ENCODE measurements at places on chromosomes 13 and 19.
A peak's percentile ranks its signal among the peaks of the same experiment; 100 is the strongest.

DNA sequence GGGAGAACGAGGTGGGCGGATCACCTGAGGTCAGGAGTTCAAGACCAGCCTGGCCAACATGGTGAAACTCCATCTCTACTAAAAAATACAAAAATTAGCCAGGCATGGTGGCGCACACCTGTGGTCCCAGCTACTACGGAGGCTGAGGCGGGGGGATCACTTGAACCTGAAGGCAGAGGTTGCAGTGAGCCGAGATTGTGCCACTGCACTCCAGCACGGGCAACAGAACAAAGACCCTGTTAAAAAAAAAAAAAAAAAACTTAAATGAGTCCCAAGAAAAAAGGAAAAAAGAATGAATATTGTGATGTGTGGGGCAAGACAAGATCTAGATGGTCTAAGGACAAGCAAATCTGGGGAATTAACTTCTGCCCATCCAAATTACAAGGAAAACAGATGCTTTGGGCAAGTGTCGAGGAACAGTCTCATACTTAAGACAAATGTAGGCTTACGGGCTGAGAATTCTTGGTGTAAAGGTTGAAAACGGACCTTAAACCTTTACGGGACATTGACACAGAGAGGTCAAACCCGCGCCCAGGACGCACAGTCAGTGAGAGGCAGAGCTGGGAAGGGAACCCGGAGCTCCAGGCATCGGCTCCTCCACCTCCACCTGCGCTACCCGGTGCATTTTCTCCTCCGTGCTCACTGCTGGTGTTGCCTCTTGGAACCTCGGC lies 656 bp upstream of the ZNF324 start:
- no peak for DNase-seq

DNA sequence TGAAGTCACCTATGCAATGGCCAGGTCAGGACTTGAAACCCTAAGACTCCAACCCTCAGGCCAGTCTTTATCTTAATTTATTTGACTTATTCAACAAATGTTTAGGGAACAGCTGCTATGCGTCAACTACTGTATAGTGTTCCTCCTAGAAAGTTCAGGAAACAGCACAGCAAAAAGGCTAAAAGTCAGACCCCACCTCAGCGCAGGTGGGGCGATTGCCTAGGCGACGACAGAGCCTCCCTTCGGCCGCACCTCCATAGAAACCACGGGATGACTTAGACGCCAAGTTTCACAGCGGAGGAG lies 502 bp downstream of the VRK3 start:
- no peak for DNase-seq

- no peak for DNase-seq
These were observed 44.0 kb upstream of the TFDP1 start for GRCh38 chr13:113540523-113540922.

DNA sequence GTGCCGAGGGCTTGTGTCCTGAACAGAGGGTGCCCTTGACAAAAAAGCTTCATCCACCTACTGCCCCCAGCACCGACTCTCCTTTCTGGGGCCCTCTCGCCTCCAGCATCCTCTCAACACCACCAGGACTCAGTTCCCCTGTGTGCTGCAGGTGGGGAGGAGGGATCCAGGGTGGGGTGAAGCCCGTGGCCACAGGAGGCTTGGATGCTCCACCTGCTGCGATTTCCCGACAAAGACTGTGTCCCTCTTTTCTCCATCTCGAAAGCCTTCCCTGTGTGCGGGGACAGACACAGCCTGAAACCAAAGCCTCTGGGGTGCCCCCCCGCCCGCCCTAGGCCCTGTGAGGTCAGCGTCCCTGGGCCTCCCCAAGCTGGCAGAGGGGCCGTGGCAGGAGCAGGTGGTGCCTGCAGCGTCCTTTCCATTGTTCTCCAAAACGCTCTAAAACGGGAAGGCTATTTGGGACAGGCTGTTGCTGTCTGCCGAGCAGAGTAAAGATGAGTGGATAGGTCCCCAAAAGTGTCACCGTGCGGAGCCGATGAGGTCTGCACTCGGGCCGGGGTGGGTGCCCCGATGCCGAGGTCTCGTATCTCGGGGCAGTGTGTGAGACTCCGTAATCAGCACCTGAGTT lies 185.7 kb downstream of the PTPRS start:
- no peak for DNase-seq

DNA sequence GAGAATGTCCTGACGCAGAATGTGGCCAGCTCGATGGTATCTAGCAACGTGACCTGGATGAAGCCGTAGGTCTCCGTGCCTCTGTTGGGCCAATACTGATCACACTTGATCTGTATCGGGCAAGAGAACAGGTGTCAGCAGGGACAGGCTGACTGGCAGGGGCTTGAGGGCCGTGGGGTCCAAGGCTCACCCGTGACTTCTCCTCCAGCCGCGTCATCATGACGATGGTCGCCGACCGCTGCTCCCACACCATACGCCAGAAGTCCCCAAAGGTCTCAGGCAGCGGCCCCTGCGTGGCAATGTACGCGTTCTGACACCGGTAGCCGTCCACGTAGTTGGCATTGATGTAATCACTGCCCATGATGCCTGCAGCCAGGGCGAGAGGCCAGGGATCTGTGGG lies 126.2 kb downstream of the PTPRS start:
- DNase-seq: no peak

GRCh38 chr13:98144027-98144741 lies 1.3 kb downstream of the FARP1 start:
- DNase-seq: no peak

DNA sequence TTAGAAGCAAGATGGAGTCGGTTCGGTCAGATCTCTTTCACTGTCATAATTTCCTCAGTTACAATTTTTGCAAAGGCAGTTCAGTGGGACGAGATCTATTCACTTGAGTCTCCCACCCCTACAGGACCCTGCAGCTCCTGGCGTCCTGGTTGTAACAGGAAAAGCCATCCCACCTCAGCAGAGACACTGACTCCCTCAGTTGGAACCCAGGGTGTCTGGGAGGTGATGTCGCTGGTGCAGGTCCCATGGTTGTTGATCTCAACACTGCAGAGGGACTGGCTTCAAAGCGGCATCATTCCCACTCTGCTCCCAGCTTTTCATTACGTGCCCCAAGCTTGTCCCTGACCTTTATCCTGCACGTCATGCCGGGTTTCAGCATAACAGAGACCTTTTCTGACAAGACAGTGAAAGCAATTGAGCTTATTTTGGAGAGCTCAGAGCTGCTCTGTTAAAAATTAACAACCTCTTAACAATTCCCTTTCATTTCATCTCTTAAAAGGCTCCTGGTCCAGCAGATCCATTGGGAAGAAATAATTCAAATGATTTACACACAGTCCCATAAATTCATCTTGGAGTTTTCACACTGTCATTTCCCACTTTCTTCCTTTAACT lies 17.6 kb upstream of the COG3 start:
- no peak for DNase-seq

DNA sequence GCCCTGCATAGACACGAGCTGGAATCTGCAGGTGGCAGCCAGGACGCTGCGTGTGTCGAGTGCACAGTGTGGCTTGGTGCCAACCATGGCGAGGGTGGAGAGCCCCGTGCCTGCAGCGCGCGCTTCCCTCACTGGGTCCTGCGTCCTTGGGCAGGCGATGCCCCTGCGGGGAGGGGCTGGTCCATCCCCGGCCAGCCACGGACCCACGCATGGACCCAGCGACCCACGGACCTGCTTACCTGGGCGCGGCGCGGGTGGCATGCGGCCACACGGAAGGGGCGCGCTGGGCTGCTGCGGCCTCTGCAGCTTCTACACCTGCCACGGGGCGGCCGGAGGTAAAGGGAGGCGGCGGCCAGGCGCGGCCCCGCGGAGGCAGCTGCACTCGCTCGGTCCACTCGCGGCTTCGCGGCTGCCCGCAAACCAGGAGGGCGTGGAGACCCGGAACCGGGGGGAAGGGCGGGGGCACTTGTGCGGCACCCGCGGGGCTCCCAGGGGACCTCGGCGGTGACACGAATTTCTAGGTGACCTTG lies 569 bp upstream of the MCF2L start:
- peak; percentile 6 for DNase-seq

- DNase-seq: no peak
These were observed 160.7 kb downstream of the LMO7 start for GRCh38 chr13:75796825-75797224.

- no peak for DNase-seq
These were observed 1648.0 kb downstream of the PCDH9 start for GRCh38 chr13:65582160-65582559.

- no peak for DNase-seq
These were observed 574 bp downstream of the ZNF227 start for GRCh38 chr19:44212866-44213346.

DNA sequence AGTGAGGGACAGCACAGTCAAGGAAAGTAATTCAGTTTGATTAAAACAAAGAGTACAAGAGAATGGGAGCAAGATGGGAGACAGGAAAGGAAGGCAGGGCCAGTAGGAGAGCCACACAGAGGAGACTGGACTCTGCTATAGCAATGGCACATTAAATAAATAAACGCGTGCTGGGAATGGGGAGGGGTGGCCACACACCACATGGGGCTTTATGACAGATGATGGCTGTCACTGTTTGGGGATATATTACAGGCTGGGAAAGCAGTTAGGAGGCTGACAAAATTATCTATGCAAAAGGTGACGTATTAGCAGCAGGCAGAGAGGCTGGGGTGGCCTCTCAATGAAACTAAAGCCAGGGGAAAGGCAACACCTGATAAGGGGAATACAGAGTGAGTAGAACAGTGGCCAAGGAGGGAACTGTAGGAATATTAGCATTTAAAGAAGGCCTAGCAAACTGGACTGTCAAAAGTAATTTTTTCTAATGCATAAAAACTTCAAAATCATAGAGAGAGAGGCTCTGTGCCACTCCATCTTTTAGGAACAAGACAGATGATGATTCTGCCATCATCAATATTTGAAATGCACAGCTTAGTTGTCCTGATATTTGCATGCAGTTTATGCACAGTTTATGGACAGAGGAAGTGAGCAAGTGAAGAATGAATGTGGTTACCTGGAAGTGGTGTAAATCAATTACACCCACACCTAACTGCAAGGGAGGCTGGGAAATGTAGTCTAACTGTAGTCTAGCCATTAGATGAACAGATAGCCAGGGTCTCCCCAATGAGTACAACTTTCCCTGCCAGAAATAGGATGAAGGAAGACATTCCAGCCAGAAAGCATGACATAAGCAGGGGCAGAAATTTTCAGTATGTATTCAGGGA lies 346.5 kb downstream of the FOXO1 start:
- no peak for DNase-seq

DNA sequence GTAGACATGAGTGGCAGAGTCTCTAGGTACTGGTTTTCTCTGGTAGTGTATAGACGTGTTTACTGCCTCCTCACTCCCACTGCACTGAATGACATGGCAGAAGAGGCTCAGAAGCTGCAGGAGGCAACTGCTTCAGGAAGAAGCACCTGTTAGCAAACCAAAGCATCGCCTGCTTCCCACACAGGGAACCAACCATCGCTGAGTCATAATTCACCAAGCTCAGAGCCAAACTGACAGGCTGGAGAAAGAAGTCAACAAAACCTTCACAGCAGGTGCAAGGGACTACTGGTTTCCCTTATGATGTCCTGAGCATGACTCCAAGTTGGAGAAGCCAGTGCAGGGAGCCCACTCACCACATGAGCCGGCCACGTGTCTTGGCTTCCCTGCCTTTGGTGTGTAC lies 69.8 kb downstream of the KCTD12 start:
- no peak for DNase-seq

GRCh38 chr19:4391701-4392483 lies 8.5 kb downstream of the SH3GL1 start:
- no peak for DNase-seq
